ENCODE measurements at places on chromosomes 2 and 18.

DNA sequence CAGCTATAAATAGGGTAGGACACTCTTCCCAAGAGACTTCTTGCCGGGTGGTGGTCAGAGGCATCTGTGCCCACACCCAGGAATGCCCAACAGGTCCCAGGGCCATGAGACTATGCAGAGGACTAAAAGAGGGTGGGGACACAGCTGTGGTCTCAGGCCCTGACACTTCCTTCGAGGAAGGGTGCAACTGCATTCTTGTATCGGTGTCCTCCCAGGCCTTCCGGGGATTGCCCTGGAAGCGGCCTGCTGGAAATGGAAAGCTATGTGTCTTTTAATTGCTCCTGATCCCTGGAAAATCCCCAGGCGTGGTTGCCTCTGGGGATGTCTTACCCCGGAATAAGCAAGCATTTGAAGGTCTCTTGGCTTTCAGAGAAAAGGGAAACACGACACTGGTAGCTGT is 176.7 kb downstream of the SOX11 start:
- DNase-seq: no peak

DNA sequence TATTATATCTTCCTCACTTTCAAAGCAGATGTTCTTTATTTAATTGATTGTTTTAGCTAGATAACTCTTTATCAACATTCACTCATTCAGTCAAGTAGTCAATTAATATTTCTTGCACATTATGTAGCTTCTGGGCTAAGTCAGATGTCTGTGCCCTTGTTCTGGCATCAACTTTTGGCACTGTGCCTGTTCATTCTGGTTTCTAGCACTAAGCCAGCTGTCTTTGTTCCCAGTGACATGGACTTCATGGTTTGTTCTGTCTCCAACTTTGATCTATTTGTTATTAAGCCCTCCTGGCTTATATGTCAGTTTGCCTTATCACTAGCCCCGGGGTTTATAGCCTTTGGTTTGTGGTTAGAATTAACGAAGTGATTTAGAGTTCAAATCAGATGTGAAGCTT is 247.9 kb upstream of the SYT4 start:
- DNase-seq: peak; percentile 73

GRCh38 chr18:7523772-7524171 is 43.3 kb upstream of the PTPRM start:
- no peak for DNase-seq

- no peak for DNase-seq
These were observed 437.6 kb downstream of the EIPR1 start for GRCh38 chr2:2940061-2940460.

DNA sequence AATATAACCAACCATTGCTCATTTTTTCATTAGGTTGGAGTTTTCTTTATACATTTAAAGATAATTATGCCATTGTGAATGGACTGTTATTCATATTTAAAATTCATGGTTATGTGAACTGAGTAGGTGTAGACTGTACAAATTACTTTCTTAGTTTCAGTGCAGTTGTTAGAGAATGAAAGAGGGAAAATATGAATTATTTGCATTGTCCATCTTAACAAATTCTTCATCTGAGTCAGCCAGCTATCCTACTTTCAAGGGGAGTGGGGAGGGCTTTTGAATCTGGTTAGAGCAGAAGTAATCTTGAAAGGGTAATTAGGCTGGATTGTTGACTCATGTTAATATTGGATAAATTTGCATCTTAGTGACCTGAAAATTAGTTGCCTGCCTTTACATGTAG is 212.0 kb downstream of the MCFD2 start:
- DNase-seq: no peak

DNA sequence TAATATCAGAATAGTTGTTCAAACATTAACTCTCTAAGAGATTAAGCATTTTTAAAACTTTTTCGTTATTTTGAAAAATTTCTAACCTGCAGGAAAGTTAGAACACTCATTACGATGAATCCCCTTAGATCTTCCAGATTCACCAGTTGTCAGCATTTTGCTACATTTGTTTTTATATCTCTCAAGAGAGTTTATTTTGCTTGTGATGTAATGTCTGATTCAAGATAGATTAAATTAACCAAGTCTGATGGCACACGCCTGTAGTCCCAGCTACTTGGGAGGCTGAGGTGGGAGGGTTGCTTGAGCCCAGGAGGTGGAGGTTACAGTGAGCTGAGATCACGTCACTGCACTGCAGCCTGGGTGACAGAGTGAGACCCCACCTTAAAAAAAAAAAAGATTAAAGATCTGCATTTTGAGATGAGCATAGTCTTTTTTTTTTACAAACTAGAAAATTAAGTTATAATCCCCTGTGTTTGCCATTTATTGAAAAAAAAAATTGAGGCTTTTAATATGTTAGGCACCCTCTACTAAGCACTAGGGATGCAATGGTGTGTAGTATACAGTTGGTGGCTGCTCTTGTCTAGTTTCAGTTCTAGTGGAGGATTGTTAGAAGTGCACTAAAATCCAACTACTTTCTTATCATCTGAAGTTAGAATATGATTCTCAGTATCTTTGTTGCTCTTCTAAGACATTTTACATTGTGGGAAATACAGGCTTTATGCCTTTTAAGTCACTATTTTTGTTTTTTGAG is 20.9 kb downstream of the RAB10 start:
- no peak for DNase-seq

DNA sequence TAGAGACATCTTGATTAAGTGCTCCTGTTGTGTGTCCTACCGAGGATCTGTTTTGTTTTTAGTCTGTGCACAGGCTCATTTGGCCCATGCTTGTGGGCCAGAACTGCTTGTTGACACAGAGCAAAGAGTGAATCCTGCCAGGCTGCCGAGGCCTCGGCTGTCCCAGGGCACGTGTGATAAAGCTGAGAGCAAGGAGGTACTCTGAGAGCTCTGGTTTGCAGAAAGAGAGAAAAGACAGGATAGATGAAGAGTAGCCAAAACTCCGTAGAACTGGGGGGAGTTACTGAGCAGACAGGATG is 175.1 kb downstream of the FAM210A start:
- no peak for DNase-seq

- DNase-seq: no peak
These were observed 72.6 kb downstream of the SLC66A2 start for GRCh38 chr18:79878741-79879378.

GRCh38 chr18:42192251-42193248 is 237.5 kb downstream of the PIK3C3 start:
- no peak for DNase-seq

GRCh38 chr2:181264001-181264400 is 193.2 kb upstream of the ITGA4 start:
- DNase-seq: no peak

GRCh38 chr2:18598848-18599484 is 9.6 kb upstream of the NT5C1B start:
- DNase-seq: no peak

DNA sequence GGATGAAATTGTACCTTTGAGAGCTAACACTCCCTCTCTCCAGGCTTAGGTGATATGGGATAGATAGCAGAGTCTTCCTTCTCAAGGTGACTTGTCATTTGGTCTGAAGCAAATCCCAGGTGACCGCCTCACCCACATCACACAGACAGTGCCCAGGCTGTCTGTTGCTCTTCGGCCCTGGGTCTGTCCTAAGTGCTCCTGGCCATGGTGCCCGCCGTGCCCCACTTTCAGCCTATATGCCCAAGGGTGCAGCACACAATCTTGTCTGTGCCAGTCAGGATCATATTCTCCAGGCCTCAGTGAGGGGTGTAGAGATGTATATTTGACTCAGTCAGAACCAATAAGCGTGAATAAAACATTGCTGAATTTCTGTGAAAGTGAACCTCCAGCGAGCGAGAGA is 326.8 kb downstream of the DYSF start:
- DNase-seq: no peak

- no peak for DNase-seq
These were observed 41.1 kb downstream of the CDCA7 start for GRCh38 chr2:173395567-173396351.

DNA sequence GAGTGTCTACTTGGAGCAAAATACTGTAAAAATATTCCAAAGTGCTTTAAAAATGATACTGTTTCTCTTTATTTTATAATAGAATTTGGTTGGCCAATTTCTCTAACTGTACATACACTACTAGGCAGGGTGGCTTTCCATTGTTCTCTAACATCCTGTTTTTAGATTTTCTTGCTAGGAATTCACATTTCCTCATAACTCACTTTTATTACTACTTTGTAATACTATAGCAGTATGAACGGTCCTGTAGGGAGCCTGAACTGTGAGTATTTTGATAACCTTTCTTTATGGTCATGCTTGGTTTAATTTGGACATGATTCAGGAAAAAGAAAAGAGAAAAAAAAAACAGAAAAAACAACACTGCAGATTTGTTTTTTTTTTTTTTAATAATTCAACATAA is 37.8 kb downstream of the GCG start:
- no peak for DNase-seq

DNA sequence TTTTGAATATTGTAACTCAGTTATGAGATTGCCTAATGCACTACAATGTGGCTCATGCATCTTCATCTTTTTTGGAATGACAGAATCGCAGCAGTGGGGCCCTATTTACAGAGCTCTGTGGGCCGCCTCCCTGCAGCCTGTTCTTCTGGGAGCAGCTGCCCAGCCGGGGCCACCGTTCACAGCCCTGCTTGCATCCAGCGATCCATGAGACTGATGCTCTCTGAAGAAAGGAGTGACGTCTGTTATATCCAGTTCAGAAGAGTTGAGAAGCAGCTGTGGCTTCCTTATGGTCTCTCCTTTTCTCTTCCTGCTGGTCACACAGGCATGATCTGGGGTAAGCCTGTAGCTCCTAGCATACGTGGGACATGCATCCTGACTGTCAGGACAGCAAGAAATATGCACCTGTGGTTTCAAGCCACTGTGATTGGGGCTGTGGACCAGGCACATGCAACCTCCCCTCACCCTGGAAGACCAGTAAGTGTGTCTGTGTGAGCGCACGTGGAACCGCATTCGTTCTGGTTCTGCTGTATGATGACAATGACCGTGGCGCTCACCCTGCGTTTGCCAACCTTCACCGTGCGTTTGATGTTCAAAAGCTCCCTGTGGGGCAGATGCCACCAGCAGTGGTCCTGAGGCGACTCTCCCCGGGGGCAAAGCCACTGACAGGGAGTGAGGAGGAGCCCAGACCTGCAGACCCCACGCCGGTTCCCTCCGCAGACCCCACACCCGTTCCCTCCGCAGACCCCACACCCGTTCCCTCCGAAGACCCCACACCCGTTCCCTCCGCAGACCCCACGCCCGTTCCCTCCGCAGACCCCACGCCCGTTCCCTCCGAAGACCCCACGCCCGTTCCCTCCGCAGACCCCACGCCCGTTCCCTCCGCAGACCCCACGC is 189.8 kb downstream of the TMEM18 start:
- no peak for DNase-seq

- DNase-seq: no peak
These were observed 14.5 kb downstream of the SLC40A1 start for GRCh38 chr2:189566046-189566445.

- DNase-seq: no peak
These were observed 48.9 kb downstream of the CDC42EP3 start for GRCh38 chr2:37622450-37623100.

- DNase-seq: no peak
These were observed 19.9 kb upstream of the NEDD4L start for GRCh38 chr18:58024139-58024538.

- no peak for DNase-seq
These were observed 75.6 kb downstream of the DCDC2C start for GRCh38 chr2:3778851-3779495.

- peak; percentile 14 for DNase-seq
These were observed 487.4 kb downstream of the ZEB2 start for GRCh38 chr2:144032566-144032965.

DNA sequence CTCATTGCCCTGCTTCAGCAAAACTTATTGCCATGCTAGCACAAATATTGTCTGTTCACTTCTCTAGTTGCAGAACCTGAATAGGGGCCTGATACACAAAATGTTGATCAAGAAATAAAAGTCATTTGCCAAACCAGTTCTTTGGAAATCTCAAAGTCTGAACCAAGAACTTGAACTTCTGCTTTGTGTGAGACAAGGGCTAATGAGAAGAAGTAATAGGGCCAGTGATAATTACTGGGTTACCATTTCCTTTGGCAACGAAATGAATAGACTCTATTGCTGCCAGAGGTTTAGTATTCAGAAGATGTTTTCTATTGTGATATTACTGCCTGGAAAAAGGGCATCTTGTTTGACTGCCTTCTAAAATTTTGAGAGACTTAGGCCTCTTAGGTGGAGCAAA is 35.0 kb downstream of the TMEFF2 start:
- peak; percentile 14 for DNase-seq

GRCh38 chr18:63098018-63098981 is 221.3 kb downstream of the BCL2 start:
- DNase-seq: no peak

GRCh38 chr2:145572238-145572637 is 1052.3 kb upstream of the ZEB2 start:
- no peak for DNase-seq

GRCh38 chr18:23484561-23485182 is 18.6 kb upstream of the RMC1 start:
- DNase-seq: peak; percentile 2

GRCh38 chr2:217853301-217853881 is 149.4 kb downstream of the TNS1 start:
- no peak for DNase-seq

DNA sequence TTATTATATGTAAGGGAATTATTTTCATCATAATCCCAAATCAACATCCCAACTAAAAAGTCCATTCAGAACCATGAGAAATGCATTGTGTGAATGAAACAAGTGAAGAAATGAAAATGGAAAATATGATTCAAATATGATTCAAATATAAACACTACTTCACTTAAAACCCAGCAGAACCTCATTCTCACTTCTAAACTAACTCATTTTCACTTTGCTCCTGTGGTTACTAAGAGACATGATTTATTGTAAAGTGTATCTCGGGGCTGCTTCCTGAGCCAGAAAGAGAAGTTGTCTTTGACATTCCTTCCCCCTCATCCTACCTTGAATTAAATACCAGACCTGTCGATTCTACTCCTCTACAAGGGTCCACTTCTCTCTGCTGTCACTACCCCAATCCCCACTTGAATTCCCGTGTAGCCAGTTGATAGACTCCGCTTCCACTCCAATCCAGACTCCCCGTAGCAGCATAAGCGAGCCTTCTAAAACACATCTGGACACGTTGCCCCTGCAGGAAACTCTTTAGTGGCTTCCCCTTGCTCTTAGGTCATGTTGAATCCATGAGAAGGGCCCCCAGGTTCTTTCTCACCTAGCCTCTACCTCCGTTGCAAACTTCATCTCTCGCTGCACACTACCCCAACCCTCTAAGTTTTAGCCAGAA is 697.0 kb upstream of the ID2 start:
- no peak for DNase-seq

GRCh38 chr2:197144183-197144582 is 166.4 kb downstream of the ANKRD44 start:
- DNase-seq: no peak
